Endothelial cell of umbilical vein (primary cell): ENCODE measurements at places on chromosomes 5 and 9. TPM values are rescaled to one million over a fixed set of nuclear protein-coding genes. Genes with fewer than 3 reads are reported as not detected.

CDKN2A gene
- 8.5 and 9.3 TPM in 2 replicates for total RNA-seq

PCDHA1 gene
- not detected in 2 replicates for total RNA-seq

IL3 gene
- not detected in 2 replicates for total RNA-seq

OTP gene
- total RNA-seq = not detected in 2 replicates

FOXD1 gene
- total RNA-seq = 0.14 and 0.20 TPM in 2 replicates

LCN9 gene
- total RNA-seq = not detected in 2 replicates

BTNL8 gene
- total RNA-seq = not detected in 2 replicates

SIMC1 gene
- 16.2 and 16.4 TPM in 2 replicates for total RNA-seq

EIF4E1B gene
- not detected in 2 replicates for total RNA-seq

SIL1 gene
- 35.4 and 47.6 TPM in 2 replicates for total RNA-seq

SOHLH1 gene
- total RNA-seq = not detected in 2 replicates

RNF180 gene
- 3.4 and 5.6 TPM in 2 replicates for total RNA-seq

FBXL7 gene
- total RNA-seq = 28.6 and 32.2 TPM in 2 replicates

OSMR gene
- 12.8 and 19.7 TPM in 2 replicates for total RNA-seq

SLC9A3 gene
- total RNA-seq = 0.82 and 0.92 TPM in 2 replicates

RBM27 gene
- total RNA-seq = 14.9 and 17.7 TPM in 2 replicates

FOXD4L3 gene
- not detected in 2 replicates for total RNA-seq

DENND4C gene
- total RNA-seq = 36.5 and 36.8 TPM in 2 replicates

SLC6A3 gene
- not detected in 2 replicates for total RNA-seq

PCDHGA6 gene
- 2.7 and 2.9 TPM in 2 replicates for total RNA-seq

BAAT gene
- not detected in 2 replicates for total RNA-seq

ZNF366 gene
- 4.1 and 4.6 TPM in 2 replicates for total RNA-seq

HTR4 gene
- total RNA-seq = not detected in 2 replicates

NINJ1 gene
- total RNA-seq = 31.5 and 42.2 TPM in 2 replicates

SAXO1 gene
- total RNA-seq = not detected in 2 replicates

CYLC2 gene
- total RNA-seq = not detected in 2 replicates

FAT2 gene
- not detected in 2 replicates for total RNA-seq

CKMT2 gene
- total RNA-seq = not detected in 2 replicates

LARP1 gene
- 227 and 252 TPM in 2 replicates for total RNA-seq

CANX gene
- 854 and 986 TPM in 2 replicates for total RNA-seq

GRM6 gene
- not detected in 2 replicates for total RNA-seq

TMEM171 gene
- total RNA-seq = 5.0 and 5.6 TPM in 2 replicates
